Stimulated activated CD8-positive, alpha-beta memory T cell treated with anti-CD3 and anti-CD28 coated beads, Interleukin-7, amount 100 ng/mL, for 1 hour (primary cell): ENCODE measurements at places on chromosomes 11 and 22.

GRCh38 chr11:35340715-35341114, 78.6 kb downstream of the SLC1A2 start:
- DNase-seq: no peak

DNA sequence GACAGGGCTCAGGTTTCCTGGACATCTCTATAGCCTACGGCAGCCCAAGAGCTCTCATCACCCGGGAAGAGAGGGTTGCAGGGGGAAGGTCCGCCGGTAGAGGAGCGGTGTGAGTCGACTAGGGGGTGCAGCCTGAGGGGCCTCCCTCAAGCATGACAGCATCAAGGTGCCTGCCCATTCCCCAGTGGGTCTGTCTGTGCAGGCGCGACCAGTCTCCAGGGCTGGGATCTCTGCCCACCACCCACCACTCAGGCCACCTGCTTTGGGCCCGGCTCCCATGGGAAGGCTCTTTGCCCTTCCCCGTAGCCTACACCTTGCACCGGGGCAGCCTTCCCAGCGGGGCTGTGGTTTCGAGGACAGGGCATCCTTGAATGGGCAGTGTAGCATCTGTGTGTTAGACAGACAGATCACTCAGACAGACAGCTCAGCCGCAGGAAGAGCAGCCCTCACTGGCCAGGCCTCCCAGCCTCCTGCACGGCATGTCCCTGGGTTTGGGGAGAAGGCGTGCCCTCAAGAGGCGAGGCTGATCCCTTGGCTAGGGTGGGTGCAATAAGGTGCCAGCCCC, 29.2 kb downstream of the CERK start:
- no peak for DNase-seq

GRCh38 chr22:17481424-17481823, 81.9 kb upstream of the SLC25A18 start:
- DNase-seq: no peak

DNA sequence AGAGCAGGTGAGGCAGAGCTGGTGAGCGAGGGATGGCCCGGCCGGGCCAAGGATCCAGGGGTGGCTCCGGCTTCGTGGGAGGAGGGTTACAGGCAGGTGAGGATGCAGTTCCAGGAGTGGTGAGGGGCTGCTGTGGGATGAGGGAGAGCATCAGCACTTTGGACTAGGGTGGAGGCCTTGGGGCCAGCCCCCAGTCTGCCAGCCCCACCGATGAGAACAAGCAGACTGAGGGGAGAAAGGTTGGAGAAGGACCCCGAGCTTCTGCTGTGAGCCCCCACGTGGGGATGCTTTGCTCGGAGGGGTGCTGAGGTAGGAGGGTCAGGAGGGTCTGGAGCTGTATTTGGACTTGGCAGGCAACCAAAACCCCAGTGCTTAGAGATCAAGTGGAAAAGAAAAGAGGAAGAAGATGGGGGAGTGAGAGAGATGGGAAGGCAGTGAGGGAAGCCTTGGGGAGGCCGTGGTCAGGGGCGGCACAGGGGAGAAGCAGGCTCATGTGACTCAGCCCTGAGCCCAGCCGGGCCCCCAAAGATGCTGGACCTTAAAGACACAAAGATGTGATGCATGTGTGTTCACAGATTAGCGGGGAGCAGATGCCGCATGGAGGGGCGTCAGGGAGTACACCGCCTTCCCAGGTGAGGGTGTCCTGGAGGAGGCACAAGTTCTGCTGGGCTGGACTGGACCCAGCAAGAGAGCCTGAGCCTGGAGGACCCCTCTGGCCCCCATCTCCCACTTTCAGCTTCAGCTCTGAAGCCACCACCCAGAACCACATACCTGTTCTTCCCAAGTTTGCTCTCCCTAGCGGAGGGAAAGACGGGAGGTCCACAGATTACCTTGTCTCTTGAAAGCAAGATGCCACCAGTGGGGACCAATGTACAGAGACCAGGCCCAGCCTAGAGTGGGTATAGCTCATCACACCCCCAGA, 91.3 kb downstream of the CDKN1C start:
- no peak for DNase-seq

DNA sequence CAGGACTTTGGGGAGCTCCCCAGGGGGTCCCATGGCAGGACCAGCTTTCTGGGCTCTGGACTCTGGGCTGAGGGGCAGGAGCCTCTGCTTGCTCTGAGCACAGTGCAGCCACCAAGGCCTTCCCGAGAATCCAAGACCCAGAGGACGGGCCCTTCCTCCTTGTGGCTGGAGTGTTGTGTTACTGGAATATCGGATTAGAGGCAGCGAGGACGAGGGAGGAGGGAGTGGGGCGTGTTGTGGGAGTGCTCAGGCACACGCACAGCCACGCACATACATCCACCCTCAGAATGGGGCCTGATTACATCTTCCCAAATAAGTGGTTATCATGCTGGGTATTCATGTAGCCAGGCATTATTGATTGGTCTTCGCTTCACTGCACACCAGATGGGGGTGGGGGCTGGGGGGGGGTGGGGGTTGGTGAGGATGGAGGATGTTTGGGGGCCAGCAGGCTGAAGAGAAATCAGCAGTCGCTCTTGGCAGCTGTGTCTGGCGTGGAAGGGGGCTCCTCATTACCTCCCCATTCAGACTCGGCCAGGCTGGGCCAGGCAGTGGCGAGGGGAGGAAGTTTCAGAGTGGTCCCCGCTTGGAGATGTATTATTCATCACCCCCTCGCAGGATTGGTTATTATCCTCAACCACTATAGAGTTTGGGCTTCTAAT, 120.9 kb downstream of the ST3GAL4 start:
- DNase-seq: no peak

- no peak for DNase-seq
These were observed 634.9 kb upstream of the B3GAT1 start for GRCh38 chr11:135046986-135047385.
